ENCODE measurements at places on chromosomes 16 and 17.

DNA sequence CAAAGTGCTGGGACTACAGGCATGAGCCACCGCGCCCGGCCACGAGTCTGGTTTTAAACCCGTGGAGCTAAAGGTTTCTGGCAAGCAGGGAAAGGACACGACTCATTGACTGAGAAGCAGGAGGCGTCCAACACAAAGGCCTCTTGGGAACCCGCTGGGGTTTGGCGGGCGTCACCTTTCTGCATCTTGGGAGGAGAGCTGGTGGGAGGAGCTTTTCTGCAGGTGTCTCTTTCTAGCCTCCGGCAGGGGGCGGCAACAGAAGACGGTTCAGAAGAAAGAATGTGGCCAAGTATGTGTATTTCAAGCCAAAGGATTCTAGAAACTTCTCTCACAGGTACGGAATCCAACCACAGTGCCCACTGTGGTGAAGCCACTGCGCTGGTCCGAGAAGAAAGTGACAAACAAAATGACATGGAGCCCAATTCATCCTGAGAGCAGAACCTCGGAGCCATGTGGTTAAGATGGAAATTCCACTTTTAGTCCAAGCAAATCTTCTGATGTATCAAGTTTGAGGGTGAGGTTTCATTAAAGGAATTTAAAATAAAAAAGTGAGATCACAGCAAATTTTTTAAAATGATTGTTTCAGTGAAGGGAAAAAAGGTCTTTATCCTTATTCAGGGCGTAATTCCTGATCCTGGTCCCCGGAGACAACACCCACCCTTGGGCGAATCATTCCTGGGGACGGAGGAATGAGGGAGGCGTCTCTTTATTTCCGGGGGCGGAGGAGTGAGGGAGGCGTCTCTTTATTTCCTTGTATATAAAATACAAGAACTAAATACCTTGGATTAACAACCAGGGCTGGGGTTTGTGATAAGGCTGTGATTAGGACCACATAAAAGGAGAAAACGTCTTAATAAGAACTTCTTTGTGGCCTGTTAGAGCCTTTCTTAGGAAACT lies 97.6 kb downstream of the MRM3 start:
- DNase-seq: peak; percentile 41

GRCh38 chr16:72015124-72015523 lies 6.6 kb downstream of the DHODH start:
- DNase-seq: no peak

GRCh38 chr17:31085563-31085962 lies 9.2 kb upstream of the NF1 start:
- no peak for DNase-seq

- peak; percentile 60 for DNase-seq
These were observed 7.2 kb upstream of the GRB2 start for GRCh38 chr17:75412455-75413317.

DNA sequence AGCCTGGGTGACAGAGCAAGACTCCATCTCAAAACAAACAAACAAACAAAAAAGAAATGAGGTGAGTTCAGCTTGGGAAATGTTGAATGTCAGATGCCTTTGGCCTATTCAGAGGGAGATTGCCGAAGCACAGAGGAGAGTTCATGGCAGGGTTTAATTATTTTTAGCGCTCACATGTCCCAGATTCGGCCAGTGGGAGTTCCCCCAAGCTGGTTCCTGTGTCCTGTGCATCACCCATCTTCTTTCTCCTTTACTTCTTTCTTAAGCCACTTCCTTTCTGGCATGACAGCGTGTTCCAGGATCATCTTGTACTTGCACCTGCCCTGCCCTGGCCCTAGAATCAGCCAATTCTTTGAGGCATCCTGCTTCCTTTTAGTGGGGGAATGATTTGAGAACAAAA lies 9.2 kb downstream of the MPV17L start:
- no peak for DNase-seq

DNA sequence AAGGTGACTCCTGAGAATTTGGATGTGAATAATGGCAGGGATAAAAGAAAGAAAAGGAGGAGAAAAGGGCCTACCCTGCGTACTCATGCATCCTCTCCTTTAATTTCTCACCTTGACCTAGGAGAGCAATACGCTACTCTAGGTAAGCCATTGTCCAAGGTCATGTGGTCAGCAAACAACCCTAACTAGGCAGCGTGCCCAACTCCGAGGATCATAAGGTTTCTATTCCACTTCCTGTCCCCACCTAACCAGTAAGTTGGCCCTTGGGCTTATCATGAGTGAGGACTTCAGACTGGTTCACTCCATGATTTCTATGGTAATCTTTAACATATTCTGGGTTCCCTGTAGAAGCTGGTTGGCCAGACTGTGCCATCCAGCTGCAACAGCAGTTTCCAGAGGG lies 315.1 kb upstream of the CCL2 start:
- DNase-seq: no peak

GRCh38 chr16:2005646-2006045 lies 4.0 kb downstream of the ZNF598 start:
- no peak for DNase-seq

DNA sequence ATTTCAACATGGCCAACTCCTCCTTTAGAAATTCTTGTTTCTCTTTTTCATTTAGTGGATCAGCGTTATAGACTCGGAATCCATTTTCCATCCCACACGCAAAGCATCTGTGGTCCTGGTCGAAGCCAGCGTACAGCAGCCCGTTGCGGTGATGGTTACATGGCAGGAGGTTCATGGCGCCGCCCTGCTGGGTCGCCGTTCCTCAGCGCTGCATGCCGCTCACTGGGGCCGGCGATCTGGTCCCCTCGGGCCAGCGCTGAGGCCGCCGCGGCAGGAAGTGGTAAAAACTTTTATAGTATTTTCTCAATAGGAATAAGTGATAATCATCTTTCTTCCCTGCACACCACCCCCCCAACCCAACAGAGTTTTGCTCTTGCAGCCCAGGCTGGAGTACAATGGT lies 29.9 kb upstream of the RHOT1 start:
- DNase-seq: no peak

DNA sequence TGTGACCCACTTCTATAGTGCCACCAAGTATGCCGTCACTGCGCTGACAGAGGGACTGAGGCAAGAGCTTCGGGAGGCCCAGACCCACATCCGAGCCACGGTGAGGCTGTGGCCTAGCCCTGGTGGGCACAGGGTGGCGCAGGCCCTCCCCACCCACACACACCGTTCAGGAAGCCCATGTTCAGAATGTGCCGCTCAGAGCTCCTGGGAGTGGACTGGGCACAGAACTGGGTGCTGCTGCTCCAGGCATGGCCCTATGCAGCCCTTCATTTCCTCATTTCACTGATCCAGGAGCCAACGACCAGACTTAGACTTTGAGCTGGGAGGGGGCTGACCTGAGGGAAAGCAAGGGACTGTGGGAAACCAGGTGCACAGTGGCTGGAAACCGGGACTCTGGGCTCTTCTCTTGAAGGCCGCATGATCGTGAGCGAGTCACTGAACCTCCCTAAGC lies 2.4 kb upstream of the MRM1 start:
- DNase-seq: no peak

DNA sequence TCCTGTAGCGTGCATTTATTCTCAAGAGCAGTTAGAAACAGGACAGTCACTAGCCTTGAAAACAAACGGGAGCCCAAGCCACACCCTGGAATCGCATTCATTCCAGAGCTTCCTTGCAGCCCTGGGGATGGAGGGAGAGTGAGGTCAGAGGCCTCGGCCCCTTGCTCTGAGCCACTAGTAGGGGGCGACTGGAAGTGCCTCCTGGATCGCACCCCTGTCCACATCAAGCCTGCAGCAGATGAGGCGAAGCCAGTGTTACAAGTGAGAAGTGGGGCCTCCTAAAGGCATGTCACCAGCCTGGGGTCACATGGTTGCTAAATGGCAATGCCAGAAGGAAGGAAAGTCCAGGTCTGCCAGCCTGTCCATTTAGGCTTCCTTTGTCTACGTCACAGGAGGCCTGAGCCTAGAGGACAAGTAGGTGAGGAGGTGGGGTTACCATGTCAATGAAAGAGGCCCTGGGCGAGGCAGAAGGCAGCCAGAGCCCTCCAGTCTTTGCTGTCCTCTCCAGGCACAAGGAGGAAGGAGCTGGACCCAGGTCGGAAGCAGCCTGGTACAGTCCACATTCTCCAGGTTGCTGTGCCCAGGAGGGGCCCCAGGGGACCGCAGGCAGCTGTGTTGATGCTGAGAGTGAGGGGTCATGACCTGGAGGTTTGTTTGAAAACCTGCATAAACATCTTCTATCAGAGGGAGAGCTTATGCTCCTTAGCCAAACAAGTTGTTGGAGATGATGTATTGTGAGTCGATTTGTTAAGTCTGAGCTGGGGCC lies 3.0 kb upstream of the RCVRN start:
- DNase-seq: no peak

- DNase-seq: no peak
These were observed 683 bp downstream of the LCAT start for GRCh38 chr16:67943256-67943618.

DNA sequence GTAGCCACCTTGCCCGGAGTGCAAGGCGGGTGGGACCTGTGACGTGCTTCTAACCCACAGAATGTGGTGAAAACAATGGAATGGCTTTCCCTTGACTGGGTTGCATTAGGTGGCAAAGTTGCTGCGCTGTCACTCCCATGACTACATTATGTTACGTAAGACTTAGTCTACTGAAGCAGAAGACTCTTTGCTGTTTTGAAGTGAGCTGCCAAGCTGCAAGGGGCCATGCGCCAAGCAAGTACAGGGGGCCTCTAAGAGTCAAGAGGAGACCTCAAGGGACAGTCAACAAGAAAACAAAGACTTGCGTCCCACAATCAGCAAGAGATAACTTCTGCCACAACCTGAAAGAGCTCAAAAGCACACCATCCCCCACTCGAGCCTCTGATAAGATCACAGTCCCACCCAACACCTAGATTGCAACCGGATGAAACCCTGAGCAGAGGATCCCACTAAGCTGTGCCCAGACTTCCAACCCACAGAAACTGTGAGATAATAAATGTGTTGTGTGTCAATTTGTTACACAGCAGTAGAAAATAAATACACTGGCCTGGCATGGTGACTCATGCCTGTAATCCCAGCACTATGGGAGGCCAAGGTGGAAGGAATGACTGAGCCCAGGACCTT lies 16.5 kb downstream of the ANKRD11 start:
- DNase-seq: no peak

DNA sequence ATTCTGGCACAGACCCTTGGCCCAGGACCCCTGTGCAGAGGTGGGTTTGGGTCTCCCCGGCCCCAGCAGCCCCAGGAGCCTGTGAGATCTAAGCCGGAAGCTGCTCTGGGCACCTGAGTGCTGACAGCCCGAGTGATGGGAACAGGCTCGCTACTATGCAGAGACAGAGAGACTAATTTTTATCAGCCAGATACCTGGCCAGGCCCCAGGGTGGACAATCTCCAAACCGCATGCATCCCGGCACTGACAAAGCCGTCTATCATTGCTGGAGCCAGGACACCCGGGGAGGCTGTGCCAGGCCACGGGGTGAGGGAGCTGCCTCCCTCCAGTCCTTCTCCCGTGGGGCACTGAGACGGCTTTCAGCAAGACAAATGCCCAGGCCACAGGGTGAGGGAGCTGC lies 25.0 kb downstream of the CBFA2T3 start:
- no peak for DNase-seq

- no peak for DNase-seq
These were observed 345.4 kb upstream of the C16orf82 start for GRCh38 chr16:26721290-26721689.

- DNase-seq: peak; percentile 67
These were observed 20.1 kb upstream of the KRT19 start for GRCh38 chr17:41547921-41548843.

- no peak for DNase-seq
These were observed 17.6 kb downstream of the FBF1 start for GRCh38 chr17:75922963-75923874.

GRCh38 chr17:9937901-9938300 lies 32.8 kb upstream of the RCVRN start:
- DNase-seq: no peak

DNA sequence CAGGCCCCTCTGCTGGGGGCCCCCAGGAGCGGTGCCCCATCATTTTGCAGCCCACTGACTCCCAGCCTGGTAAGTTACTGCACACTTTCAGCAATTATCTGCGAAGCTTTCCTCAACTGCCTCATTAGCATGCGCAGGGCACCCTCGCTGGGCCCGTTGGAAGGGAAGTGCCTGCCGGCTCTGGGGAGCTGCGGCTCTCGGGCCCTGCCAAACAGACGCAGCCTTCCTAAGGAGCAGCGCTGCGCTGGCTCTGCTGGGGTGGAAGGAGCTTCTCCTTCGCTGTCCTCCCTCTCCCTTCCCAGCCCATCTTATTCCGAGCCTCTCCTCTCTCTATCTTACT lies 71.0 kb downstream of the RBBP6 start:
- no peak for DNase-seq

GRCh38 chr16:88570691-88571092 lies 489 bp downstream of the ZC3H18 start:
- DNase-seq: peak; percentile 26

GRCh38 chr17:43021741-43022512 lies at the start of gene VAT1:
Gene VAT1, minus strand, starts transcription at chr17:43022385. Its CDS starts 63 bp downstream, at chr17:43022322.
- peak; percentile 53 for DNase-seq

DNA sequence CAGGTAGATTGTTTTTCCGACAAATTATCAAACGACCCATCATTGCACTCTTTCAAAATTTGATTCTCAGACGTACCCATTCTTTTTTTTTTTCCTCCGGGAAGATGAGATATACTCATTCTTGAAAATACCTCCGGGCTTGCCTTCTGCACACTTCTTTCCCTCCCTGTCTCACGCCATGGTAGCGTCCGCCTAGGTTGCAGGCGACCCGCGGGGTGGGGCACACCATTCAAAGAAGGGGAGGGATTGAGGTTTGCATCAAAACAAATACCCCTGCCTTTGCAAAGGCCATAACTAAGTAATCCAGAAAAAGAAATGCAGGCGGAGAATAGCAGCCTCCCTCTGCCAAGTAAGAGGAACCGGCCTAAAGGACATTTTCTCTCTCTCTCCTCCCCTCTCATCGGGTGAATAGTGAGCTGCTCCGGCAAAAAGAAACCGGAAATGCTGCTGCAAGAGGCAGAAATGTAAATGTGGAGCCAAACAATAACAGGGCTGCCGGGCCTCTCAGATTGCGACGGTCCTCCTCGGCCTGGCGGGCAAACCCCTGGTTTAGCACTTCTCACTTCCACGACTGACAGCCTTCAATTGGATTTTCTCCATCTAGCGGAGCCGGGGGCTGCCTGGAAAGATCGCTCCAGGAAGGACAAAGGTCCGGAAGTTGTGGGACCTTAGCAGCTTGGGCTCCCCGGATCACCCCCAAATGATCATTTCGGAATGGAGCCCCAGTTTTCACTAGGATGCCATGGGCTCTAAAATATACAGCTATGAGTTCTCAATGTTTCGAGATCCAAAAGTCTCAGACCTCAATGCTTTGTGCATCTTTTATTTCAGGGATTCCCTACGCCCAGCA lies 843 bp downstream of the TP53 start:
- DNase-seq: peak; percentile 70

DNA sequence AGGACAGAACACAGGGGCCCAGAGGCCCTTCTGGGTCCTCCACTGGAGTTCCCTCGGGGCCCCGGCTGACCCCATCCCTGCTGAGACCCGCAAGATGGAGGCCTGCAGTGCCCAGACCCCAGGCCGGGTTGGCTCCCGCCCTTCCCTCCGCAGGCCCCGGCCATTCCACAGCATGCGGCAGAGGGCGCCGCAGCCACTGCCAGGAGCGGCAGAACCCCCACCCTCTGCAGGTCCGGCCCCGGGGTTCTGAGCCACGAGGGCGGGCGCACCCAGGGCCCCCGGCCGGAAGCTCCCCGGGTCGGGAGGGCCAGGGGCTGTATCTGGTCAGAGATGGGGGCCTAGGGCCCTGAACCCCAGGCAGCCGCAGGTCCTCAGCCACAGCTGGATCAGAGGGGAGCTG lies 2.4 kb upstream of the PERCC1 start:
- peak; percentile 23 for DNase-seq

Measured in activated T-cell treated with anti-CD3 and anti-CD28 coated beads for 24 hours (primary cell).